Upper lobe of left lung (tissue), 6 donors: ENCODE measurements at places on chromosomes 16 and 17.

DNA sequence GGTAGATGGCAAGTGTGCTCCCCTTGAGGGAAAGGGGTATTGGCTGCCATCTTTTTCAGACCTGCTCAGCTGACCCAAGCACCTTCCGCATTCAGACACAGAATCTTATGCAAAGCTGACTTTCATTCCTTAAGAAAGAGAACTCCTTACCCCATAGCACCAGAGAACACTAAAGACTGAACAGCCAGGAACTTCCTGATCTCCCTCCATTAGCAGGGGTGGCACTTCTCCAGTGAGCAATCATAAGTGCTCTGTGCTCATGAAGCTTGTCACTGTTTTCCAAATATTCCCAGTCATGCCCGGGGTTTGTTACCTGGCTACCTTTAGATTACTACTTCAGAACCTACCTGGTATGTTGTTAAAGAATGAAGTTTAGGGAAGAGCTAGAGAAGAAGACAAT lies 11.9 kb downstream of the HSD17B2 start:
- DNase-seq: peak; percentile 40

- no peak for DNase-seq
These were observed 121.6 kb upstream of the ANKFN1 start for GRCh38 chr17:56031636-56032035.

DNA sequence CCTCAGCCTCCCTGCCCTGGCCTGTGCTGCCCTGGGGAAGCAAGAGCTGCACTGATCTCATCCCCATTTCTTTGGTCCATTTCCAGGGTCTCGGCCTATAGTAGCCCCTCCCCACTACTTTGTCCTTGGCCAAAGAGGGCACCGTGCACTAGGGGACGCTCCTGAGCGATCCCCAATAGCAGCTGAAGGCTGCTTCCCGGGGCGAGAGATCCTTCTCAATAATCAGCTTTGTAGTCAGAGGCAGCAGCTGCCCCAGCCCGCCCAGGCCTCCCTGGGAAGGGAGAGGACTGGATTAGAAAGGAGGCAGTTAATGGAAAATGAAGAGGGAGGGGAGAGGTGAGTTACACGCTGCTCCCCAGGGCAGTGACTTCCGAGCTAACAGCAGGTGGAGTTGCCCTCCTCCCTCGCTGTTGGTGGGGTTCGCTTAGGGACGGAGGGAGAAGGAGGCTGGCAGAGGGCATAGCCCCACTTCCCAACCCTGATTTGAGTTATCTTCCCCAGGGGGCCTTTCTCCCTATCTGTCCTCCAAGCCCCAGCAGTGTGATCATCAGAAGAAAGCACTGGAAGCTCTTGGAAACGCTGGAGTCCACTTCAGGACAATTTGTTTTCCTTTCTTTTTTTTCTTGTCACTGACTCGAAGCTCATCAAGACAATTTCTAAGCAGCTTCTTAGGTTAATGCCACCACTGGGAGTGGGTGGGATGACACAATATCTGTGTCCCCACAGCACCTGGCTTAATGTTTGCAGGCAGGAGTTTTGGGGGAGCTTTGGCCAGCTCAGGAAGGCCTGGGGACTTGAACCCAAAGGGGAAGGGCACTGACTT lies 2.6 kb downstream of the MXRA7 start:
- DNase-seq: no peak

- DNase-seq: no peak
These were observed 1.1 kb downstream of the DHRS11 start for GRCh38 chr17:36592716-36593321.

DNA sequence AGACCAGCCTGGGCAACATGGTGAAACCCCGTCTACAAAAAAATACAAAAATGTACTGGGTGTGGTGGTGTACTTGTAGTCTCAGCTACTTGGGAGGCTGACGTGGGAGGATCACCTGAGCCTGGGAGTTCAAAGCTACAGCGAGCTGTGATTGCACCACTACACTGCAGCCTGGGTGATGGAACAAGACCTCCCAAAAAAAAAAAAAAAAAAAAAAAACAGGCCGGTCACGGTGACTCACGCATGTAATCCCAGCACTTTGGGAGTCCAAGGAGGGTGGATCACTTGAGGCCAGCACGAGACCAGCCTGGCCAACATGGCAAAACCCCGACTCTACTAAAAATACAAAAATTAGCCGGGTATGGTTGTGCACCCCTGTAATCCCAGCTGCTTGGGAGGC lies 12.7 kb upstream of the APPBP2 start:
- no peak for DNase-seq

- peak; percentile 73 for DNase-seq
These were observed 6.7 kb upstream of the ADGRG1 start for GRCh38 chr16:57621521-57622271.

GRCh38 chr17:67818110-67819002 lies 6.9 kb upstream of the BPTF start:
- no peak for DNase-seq

- no peak for DNase-seq
These were observed 5.4 kb downstream of the NXPH3 start for GRCh38 chr17:49580981-49581647.

- DNase-seq: no peak
These were observed 8.1 kb upstream of the DNASE1 start for GRCh38 chr16:3646348-3646920.

DNA sequence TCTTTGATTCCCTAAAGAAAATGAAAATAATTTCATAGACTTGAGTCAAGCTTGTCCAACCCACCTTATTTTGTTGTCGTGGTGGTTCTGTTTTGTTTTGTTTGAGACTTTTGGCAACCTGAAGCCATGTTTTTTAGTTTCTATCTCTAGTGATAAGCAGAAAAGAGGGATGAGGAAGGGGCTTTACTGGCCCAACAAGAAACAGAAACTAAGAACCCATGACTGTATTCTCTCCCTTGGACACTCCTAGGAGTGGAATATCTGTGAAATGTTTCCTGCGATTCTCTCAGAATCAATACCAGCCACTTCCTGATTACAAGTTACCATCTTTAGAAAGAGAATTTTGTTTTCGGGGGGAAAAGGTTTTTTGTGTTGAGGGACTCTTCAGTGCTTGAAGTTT lies 207.5 kb downstream of the PRKCA start:
- no peak for DNase-seq

DNA sequence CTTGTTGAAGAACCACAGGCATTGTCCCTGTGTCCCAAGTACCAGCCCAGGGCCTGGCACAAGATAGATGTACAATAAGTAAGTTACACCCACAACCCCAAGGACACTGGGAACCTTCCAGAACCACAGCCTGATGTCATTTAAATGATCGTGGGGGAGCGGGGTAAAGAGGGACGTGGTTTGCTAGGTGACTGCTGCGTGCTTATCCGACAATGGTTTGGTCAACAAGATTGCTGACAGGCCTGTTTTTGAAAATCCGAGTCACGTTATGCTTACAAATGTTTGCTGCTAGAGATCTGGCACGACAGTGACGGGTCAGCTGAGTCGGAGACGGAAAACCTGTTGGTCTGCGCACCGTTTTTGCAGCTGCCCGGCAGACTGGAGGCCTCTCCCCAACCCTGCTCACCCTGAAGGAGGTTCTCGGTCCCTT lies 22.8 kb downstream of the COTL1 start:
- no peak for DNase-seq

GRCh38 chr16:13254998-13255614 lies 353.7 kb downstream of the SHISA9 start:
- no peak for DNase-seq

DNA sequence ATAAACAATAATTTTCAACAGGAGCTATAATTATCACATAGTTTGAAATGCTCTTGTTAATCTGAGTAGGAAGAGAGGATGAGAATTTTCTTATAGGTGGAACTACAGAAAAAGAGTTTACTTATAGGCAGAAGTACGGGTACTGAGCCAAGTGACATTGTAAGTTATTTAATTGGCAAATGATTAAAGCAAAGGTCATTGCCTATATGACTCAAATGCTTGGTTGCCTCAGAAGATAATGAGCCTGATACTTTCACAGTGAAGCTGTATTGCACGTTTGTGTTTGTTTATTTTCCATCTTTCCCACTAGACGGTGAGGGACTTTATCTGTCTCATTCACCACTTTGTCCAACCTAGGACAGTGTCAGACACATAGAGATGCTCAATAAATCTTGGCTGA lies 749.3 kb downstream of the MAF start:
- no peak for DNase-seq

DNA sequence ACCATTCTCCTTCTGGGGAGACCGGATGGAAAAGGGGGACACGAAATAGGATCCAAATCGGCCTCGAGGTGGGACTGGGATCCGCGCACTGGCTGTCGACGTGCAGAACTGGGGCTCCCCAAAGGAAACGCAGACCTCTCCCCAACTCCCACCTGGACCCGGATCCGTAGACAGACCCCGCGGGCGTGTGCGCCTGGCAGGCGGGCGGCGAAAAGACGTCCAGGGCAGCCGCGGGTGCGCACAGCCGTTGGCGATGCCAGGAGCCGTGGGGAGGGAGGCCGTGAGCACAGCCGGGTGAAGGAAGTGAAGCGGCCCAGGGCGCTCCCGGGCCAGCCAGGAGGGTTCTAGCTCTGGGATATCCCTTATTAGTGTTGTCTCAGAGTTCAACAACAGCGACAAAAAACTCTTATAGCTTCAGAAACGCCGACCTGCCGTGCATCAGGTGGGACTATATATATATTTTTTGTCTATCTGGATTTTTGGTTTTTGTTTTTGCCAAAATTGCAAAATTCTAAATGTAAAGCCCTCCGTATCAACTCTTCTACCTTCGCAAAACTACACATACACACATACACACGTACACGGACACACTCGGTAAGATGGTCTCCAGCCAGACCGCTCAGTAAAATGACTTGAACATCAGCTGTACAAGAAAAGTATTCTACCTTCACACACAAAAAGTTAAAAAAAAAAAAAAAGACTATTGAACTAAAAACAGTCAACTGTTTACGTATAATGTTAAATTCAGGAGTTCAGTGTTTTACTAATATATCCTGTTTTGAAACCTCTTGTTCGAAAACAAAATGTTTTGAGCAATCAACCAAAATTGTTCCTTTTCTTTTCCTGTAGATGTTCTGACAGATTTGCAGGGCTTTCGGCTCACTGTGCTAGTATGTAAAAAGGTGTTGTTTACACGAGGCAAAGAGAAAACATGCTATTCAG lies 5.2 kb upstream of the AATF start:
- peak; percentile 72 for DNase-seq

- DNase-seq: no peak
These were observed 125.8 kb downstream of the ANKRD11 start for GRCh38 chr16:89364606-89365005.

GRCh38 chr17:21381076-21381706 lies 5.0 kb downstream of the KCNJ12 start:
- DNase-seq: no peak

DNA sequence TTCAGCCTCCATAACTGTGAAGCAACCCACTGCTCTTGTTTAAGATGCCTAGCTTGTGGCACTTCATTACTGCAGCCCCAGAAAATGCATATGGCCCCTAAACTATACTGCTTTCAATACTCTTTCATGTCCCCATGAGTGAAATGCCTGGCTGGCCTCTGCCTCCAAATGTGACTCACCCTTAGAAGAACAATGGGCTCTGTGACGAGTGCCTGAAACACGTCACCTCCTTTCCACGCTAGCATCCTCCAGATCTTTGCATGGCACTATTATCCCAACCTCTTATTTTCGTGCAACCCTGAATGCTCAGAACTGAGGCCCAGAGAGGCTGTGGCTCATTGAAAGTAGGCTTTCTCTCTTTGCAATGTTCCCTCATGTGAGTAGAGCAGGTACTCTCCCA lies 233.1 kb downstream of the CBLN1 start:
- no peak for DNase-seq

DNA sequence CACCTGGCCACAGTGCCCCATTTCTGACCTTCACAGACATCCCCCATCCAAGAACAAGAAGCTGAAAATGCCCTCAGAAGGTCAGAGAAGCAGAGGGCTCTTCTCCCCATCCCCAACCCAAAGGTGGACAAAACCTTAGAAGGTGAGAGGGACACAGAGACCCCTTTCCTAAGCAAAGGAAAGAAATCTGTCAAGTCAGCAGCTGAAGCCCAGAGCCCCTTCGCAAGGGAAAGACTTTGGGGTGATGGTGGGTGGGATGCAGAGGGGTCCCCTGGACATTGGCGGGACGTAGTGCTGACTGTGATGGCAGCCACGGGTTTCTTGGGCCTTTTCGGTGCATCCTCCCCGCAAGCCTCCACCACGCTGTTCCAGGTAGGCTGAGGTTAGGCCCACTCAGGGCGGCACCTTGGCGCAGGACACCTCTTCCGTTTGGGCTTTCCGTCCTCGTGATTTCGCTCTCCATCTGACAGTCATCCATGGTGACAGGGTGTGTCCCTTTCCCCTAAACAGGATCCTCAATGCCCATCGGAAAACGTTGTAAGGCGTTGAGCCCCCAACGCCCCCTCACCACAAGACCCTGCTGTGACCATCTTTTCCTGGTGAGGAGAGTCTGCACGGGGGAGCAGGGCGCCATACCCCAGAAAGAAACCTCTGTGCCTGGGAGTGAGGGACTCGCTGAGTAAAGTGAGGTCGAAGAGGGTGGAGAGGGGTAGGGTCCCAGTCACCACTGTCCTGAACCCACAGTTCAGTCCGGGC lies 10.7 kb upstream of the GSDMA start:
- DNase-seq: peak; percentile 39

GRCh38 chr17:5011928-5012327 lies 14.2 kb downstream of the KIF1C start:
- DNase-seq: no peak

DNA sequence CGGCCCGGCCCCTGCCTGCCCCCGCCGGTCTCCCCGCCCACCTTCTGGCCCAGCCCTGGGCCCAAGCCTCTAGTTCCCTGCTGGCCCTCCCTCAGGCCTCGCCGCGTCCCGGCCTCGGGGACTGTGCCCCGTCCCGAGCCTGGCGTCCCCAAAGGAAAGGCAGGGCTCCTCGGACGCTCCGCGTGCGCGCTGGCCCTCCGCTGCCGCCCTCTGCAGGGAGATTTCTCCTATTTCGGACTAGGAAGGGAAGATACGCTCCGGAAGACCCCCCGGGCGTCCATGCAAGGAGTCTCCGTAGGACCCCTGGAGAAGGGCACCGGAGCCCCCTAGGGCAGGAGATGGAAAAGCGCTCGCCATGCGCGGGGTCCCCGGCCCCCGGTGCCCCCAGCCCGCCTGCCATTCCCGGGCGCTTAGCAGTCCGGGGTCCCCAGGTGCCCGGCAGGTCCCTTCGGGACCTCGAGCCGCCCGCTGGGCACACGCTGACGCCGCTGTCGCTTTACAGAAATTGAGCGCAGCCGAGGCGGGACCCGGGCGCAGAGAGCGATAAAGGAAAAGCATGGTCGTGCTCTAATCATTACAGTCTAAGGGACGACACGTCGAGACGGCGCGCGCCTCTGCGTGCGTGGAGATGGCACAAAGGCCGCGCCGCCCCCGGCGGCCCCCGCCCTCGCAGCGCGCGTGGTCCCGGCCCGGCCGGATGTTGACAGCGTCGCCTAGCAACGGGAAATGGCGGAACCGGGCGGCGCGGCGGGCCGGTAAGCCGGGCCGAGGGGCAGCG lies at the start of gene CCDC40:
TSS of gene CCDC40 (plus strand) at position 706 of the 778 bp plus-strand sequence. CDS start at position 727, 21 bp downstream.
- DNase-seq: peak; percentile 85

GRCh38 chr17:7613769-7614424 lies 800 bp downstream of the FXR2 start:
- DNase-seq: no peak

- DNase-seq: peak; percentile 52
These were observed at the start of gene GPR179 for GRCh38 chr17:38343608-38344419. Gene GPR179 (minus strand): TSS chr17:38343956. CDS start chr17:38343789, 167 bp downstream.
